ENCODE measurements at places on chromosomes 16 and 17. TPM values are rescaled to one million over a fixed set of nuclear protein-coding genes. Genes with fewer than 3 reads are reported as not detected.

The GNGT2 gene
- 6.7 TPM for total RNA-seq

The SLC2A4 gene
- total RNA-seq, result 25.9 TPM

The ZSWIM7 gene
- total RNA-seq, result 1.3 TPM

- H3K4me1 ChIP-seq, result no peaks in the 10 kb centered on the region
- no peak overlapping the region for H3K27ac ChIP-seq
- no peaks in the 10 kb centered on the region for H3K27me3 ChIP-seq
- DNase-seq, result no peak
- no peak overlapping the region for H3K4me3 ChIP-seq
- no peaks in the 10 kb centered on the region for H3K36me3 ChIP-seq
Measured at GRCh38 chr16:17076092-17076754, 394.5 kb downstream of the XYLT1 start.

DNA sequence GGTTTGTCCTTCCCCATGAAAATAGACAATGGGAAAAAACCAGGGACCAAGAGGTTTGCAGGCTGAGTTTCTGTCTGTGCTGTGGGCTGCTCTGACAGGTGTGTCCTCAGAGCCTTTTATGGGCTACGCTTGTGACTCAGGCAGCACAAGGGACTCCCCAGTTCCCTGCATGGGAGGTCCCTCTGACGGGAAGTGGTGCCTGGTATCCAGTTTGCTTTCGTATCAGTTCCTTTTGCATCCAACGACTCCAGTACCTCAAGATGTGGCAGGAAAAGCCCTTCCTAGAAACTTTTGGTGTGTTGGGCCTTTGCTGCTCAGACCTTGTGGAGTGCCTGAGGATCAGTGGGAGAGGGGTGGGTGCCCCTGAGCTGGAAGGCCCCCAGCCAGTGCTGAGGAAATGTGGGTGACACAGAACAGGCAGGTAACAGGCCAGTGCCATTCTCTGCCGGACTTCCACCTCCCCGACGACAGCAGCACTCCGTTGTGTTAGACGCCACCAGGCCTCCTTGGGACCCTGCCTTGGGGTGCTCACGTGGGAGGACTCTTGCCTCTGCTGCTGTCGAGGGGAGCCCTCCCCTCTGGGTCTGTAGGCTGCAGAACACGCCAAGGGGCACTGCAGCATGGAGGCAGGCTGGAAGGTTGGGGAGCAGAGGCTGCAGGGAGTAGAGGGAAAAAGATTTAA lies 38.4 kb upstream of the IRF8 start:
- no peaks in the 10 kb centered on the region for H3K27me3 ChIP-seq
- no peak overlapping the region for H3K27ac ChIP-seq
- H3K4me1 ChIP-seq, result no peaks in the 10 kb centered on the region
- no peaks in the 10 kb centered on the region for H3K36me3 ChIP-seq
- no peak overlapping the region for H3K4me3 ChIP-seq
- no peak for DNase-seq

DNA sequence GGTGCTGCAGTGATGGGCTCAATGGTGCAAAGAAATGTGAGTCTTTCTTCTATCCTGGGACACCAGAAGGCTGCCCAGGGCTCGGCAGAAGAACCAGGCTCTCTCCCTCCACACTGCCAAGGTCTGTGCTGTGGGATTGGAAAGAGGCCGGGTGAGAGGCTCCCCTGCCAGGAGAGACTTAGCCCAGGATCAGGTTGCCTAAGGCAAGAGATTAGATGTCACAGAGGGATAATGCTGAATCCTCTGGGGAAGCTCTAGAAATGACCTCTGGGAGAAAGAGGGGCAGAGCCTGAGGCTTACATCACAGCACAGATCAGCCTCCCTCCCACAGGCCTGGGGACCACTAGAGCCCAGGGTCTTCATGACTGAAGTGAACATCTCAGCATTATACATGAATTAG lies 5.7 kb upstream of the DOC2B start:
- no peak overlapping the region for H3K4me3 ChIP-seq
- no peaks in the 10 kb centered on the region for H3K36me3 ChIP-seq
- no peaks in the 10 kb centered on the region for H3K4me1 ChIP-seq

GRCh38 chr17:68792873-68793272 lies 162.3 kb downstream of the ABCA8 start:
- peak overlapping the region; percentile 55 for H3K27ac ChIP-seq
- H3K4me1 ChIP-seq, result no peaks in the 10 kb centered on the region
- H3K27me3 ChIP-seq, result no peaks in the 10 kb centered on the region
- no peaks in the 10 kb centered on the region for H3K36me3 ChIP-seq

DNA sequence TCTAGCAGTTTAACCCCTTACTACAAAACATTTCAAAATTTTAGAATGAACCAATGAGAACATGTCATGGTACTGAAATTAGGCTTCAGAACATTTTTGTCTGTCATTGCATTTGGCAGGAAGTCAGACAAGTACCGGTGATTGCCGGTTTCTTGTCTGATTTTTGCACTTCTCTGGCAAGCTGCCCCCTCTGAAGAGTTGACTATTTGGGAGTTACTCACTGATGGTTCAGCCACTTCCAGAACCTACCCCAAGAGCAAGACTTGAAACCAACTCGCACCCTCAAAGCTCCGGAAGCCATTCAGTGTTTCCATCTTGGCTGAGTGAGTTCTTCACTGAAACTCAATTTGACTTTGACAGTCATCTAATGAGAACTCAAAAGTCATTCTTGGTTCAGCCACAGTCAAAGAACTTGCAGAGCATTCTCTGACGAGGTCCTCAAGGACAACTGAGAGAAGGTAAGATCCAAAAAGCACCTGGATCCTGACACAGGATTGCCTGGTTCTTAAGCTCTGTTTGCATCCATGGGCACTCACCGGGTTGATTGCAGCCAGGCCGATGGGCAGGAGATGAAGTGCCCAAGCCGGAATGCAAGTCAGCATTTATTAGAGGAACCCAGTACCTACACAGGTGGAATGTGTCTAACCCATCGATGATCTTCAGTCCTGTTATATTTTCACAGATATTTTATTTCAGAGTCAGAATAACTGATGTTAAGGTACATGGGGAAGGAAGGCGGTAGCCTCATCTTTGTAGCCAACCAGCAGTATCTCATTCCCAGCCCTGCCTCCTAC lies 93.6 kb downstream of the USP22 start:
- no peak for DNase-seq
- no peaks in the 10 kb centered on the region for H3K4me1 ChIP-seq
- H3K27me3 ChIP-seq, result no peaks in the 10 kb centered on the region
- no peaks in the 10 kb centered on the region for H3K36me3 ChIP-seq
- no peak overlapping the region for H3K27ac ChIP-seq

DNA sequence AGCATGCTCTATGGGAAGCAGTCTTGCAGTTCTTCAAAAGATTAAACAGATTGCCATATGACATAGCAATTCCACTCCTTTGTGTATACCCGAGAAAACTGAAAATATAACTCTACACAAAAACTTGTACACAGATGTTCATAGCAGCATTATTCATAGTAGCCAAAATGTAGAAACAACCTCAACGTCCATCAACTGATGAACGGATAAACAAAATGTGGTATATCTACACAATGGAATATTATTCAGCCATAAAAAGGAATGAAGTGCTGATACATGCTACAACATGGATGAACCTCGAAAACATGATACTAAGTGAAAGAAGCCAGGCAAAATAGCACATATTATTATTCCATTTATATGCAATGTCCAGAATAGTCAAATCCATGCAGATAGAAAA lies 221.2 kb upstream of the PSMD7 start:
- no peaks in the 10 kb centered on the region for H3K36me3 ChIP-seq
- H3K4me3 ChIP-seq, result no peak overlapping the region
- no peaks in the 10 kb centered on the region for H3K27me3 ChIP-seq
- H3K4me1 ChIP-seq, result no peaks in the 10 kb centered on the region
- H3K27ac ChIP-seq, result no peak overlapping the region

GRCh38 chr16:81237942-81238295 lies 570 bp upstream of the BCO1 start:
- H3K27me3 ChIP-seq, result no peaks in the 10 kb centered on the region
- DNase-seq, result no peak
- no peaks in the 10 kb centered on the region for H3K4me1 ChIP-seq
- peak overlapping the region; percentile 85 for H3K27ac ChIP-seq

GRCh38 chr17:62627219-62627903 lies at the start of gene MRC2:
MRC2 (plus strand) TSS chr17:62627670; CDS start chr17:62627803, 133 bp downstream.
- H3K36me3 ChIP-seq, result no peaks in the 10 kb centered on the region
- H3K27ac ChIP-seq, result peak within 1 kb of the TSS; percentile 83
- peak; percentile 84 for DNase-seq
- H3K27me3 ChIP-seq, result no peaks in the 10 kb centered on the region
- peak within 1 kb of the TSS; percentile 44 for H3K4me3 ChIP-seq

GRCh38 chr16:67349172-67349571 lies 22.6 kb downstream of the LRRC36 start:
- no peak for DNase-seq
- no peak overlapping the region for H3K27ac ChIP-seq
- H3K4me3 ChIP-seq, result no peak overlapping the region
- no peaks in the 10 kb centered on the region for H3K4me1 ChIP-seq
- no peaks in the 10 kb centered on the region for H3K36me3 ChIP-seq

- no peaks in the 10 kb centered on the region for H3K36me3 ChIP-seq
- no peaks in the 10 kb centered on the region for H3K4me1 ChIP-seq
- no peak overlapping the region for H3K27ac ChIP-seq
Measured at GRCh38 chr16:81514568-81515258, 70.1 kb downstream of the CMIP start.

DNA sequence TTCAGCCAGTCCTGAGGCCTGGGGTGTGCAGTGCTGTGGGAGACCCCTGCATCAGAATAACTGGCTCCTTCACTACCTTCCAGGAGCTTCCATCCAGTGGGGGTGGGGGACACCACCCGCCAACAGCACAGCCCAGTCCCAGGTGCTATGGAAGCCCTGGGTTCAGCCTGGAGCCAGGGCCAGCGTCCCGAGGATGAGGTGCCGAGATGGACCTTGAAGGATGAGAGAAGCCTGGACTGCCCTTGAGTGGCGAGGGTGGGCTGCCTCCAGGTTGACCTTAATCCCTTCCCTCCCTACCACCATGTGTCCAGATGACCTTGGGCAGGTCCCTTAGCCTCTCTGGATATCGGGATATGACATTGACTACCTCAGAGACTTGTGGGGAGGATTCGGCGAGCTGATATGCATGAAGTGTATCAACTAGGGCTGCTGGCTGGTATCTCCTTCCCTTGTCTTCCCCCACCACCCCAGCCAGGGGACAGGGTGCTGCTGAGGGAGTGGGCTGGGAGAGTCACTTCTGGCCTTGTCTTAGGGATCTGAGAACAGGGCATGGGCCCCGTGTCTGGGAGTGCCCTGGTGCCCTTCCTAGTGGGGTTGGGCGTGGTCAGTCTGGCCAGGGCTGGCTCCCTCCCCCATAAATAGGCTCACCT lies 14.2 kb upstream of the LASP1NB start:
- no peak overlapping the region for H3K4me3 ChIP-seq
- H3K27me3 ChIP-seq, result no peaks in the 10 kb centered on the region
- H3K36me3 ChIP-seq, result no peaks in the 10 kb centered on the region

DNA sequence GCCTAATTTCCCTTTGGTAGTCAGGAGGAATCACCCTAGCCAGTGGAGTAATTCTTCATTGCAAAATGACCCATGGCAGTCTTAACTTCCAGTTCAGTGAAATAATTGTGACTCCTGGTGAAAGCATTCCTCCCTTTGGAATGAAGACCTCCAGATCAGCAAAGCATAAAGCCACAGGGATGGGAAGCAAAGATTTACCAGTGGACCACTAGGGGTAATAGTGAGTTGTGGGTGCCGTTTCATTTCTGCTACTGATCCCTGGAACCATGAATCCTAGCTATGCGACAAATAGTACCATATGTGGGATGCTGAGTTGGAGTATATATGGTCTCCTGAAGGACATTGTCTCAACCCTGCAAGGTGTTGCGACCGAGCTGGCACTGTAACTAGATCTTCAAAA lies 13.7 kb downstream of the DYNLL2 start:
- no peaks in the 10 kb centered on the region for H3K36me3 ChIP-seq
- H3K4me1 ChIP-seq, result no peaks in the 10 kb centered on the region
- no peak overlapping the region for H3K27ac ChIP-seq
- no peaks in the 10 kb centered on the region for H3K27me3 ChIP-seq

DNA sequence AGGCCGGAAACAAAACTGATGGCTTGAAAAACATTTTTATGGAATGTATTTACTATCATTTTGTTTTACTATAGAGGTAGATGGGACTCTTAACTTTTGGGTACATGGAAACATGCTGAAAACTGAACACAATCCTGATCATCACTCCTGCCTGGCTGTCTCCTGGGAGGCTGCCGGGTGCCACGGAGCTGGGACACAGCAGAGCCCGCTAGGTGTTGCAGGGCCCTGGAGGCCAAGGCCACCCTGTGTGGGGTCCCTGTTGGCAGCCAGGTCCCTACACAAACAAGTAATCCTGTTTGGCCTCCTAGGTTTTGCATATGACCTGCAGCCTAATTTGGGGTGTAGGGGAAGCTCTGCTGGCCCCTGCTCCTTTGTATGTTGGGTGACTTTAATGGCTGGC lies 17.5 kb downstream of the PLD6 start:
- no peak overlapping the region for H3K27ac ChIP-seq
- H3K36me3 ChIP-seq, result no peaks in the 10 kb centered on the region
- no peak overlapping the region for H3K4me3 ChIP-seq
- peaks cover 12% of the 10 kb centered on the region for H3K4me1 ChIP-seq

GRCh38 chr16:75514296-75514695 lies 19.1 kb upstream of the CHST6 start:
- no peak overlapping the region for H3K27ac ChIP-seq
- no peak for DNase-seq
- H3K27me3 ChIP-seq, result no peaks in the 10 kb centered on the region
- H3K36me3 ChIP-seq, result no peaks in the 10 kb centered on the region
- H3K4me1 ChIP-seq, result no peaks in the 10 kb centered on the region
- no peak overlapping the region for H3K4me3 ChIP-seq

GRCh38 chr16:3292604-3293003 lies 9.3 kb downstream of the ZNF263 start:
- no peak for DNase-seq
- no peaks in the 10 kb centered on the region for H3K36me3 ChIP-seq
- no peak overlapping the region for H3K4me3 ChIP-seq
- H3K27me3 ChIP-seq, result no peaks in the 10 kb centered on the region

- no peak overlapping the region for H3K4me3 ChIP-seq
- H3K27me3 ChIP-seq, result no peaks in the 10 kb centered on the region
- no peak for DNase-seq
- no peak overlapping the region for H3K27ac ChIP-seq
Measured at GRCh38 chr17:81641825-81642489, 5.0 kb downstream of the TSPAN10 start.

DNA sequence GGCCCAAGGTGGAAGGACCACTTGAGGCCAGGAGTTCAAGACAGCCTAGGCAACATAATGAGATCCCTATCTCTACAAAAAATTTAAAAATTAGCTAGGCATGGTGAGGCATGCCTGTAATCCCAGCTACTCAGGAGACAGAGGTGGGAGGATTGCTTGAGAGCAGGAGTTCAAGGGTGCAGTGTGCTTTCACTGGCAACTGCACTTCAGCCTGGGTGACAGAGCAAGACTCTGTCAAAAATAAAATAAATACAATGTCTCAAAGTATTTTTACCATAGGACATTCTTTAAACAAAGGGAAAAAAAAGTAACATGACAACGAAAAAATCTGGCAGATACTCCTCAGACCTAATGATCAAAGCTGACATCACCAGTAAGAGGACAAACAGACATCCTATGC lies 72.6 kb downstream of the FBXL20 start:
- H3K36me3 ChIP-seq, result no peaks in the 10 kb centered on the region
- no peak overlapping the region for H3K27ac ChIP-seq
- H3K4me1 ChIP-seq, result no peaks in the 10 kb centered on the region
- H3K4me3 ChIP-seq, result no peak overlapping the region

DNA sequence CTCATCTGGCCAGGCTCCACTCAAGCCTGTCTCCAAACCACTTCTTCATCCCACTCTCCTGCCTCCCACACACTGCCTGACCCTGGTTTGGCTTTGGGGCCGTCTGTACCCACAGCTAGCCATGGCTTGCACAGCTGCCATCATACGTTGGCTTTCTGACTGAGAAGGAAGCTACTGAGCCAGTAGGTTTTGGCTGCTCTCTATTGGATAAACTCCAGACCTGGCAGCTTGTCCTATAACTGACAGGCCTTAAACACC lies 3.9 kb downstream of the MIF4GD start:
- no peak overlapping the region for H3K27ac ChIP-seq
- H3K36me3 ChIP-seq, result no peaks in the 10 kb centered on the region
- peaks cover 7% of the 10 kb centered on the region for H3K4me1 ChIP-seq
